ENCODE measurements at places on chromosomes 4 and X.

DNA sequence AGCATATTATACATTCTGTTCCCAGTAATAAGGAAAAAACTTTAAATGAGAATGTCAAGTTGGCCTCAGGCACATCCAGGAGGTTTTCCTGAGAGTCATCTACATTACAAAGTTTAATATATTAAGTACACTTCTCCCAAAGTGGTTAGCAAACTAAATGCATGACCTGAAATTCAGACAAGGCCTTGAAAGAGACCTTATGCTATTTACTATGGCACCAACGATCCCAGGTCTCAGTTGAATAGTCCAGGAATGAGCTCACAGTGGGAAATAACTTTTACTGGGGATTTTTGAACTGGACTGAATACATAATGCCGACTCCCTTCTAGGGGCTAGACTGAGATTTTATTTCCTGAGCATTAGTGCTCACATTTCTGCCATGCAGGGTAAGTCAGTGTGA lies 1577.5 kb upstream of the PCDH7 start:
- no peak for DNase-seq

GRCh38 chr4:109266891-109267290 lies 35.6 kb downstream of the COL25A1 start:
- DNase-seq, result no peak

DNA sequence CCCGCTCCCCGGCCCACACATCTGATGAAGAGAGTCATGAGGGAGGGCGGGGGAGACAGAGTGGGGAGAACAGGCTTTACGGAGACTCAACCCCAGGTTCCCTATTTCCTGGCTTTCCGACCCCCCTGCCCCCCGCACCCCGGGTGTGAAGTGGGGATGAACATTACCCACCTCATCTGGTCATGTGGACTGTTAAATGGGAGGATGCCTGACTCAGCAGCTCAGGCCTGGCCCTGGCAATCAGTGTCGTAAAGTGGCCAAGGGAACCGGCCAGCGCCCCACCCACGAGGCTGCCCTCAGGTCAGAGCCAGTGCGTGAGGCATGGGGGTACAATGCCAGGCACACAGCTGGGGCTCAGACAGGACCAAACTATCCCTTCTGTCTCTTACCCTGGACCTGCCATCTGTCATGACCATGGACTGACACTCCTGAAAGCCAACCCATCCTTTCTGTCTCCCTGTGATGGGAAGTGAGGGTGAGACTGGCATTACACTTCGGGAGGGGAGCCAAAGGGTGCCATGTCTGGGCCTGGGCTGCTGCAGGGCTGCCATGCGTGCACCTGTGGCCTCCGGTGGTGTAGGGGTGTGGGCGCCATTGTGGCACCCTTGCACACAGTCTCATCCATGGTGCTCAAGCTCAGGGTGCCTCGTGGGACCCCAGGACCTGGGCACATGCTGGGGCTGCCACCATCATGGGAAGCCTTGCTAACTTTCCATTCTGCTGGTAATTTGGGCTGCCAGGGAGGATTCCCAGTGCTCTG lies 106.1 kb upstream of the PSAPL1 start:
- no peak for DNase-seq

DNA sequence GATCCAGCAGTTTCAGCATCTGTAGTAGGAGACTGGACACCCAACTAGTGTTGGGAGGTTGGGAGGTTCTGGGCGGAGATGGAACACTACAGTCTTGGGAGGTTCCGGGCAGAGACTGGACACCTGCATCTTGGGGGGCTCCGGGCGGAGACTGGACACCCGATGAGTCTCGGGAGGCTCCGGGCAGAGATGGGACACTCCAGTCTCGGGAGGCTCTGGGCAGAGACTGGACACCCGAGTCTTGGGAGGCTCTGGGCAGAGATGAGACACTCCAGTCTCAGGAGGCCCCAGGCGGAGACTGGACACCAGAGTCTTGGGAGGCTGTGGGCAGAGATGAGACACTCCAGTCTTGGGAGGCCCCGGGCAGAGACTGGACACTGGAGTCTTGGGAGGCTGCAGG lies 29.5 kb upstream of the LANCL3 start:
- DNase-seq, result no peak

GRCh38 chr4:16197876-16198665 lies 28.2 kb downstream of the TAPT1 start:
- no peak for DNase-seq

DNA sequence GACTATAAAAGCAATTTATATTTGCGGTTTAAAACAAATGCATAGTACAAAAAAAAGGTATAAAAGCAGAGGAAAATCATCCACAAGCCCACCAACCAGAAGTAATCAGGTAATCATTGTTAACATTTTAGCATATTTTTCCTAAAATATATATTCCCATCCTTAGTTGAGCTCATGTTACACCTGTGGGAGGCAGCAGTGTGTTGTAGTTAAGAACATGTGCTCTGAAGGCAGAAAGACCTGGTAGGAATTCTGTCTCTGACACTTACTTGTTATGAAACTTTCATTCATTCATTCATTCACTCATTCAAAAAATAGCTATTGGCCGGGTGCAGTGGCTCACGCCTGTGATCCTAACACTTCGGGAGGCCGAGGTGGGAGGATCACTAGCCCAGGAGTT lies 15.4 kb upstream of the CDKL5 start:
- no peak for DNase-seq

DNA sequence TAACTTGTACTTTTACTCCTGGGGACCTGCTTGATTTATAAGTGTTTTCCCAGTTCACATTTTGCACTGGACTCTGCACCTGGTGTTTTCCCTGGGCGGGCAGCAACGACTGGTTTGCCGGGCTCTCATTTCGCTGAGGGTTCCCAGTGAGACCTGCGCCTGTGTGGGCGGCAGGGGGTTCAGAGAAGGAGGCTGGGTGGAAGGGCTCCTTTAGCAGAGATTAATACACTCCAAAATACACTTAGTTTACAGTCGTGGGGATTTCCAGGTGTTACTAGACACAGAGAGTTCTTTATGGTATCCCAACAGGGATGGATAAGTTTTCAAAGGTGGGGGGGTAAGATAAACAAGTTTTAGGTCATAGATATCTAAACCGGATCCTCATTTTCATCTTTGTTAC lies 53.0 kb upstream of the SHISA3 start:
- DNase-seq, result no peak

DNA sequence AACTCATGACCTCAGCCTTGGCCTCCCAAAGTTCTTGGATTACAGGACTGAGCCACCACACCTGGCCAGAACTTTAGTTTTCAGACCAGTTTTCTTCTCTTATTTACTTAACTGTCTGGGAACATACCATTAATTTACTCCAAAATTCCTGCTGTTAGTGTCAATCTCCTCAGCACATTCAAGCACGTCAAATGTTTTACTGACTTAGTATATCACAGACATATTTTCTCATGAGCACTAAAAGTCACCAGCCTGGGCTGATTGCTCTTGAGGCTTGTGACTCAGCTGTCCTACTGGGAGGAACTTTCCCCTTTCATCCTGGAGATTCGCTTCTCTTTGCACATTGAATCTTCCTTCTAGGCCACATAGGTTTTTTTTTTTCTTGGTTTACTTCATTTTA lies 109.6 kb downstream of the PCDH18 start:
- DNase-seq, result no peak

DNA sequence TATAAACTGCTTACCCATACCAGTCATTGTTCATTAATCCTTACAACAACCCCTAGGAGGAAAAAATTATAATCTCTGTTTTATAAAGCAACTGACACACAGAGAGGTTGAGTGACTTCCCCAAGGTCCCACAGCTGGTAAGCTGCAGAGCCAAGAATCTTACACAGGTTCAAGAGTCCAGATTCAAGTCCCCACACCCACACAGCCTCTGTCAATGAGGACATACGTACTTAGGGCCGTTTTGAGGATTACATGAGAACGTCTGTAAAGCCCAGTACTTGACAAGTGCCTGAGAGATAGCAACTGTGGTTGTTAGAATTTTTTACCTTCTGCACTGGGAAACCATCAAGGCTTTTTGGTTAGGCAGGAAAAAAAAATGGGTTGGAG lies 556 bp upstream of the SLC25A43 start:
- DNase-seq, result no peak

- no peak for DNase-seq
Measured at GRCh38 chr4:146232131-146232722, 17.9 kb downstream of the REELD1 start.

DNA sequence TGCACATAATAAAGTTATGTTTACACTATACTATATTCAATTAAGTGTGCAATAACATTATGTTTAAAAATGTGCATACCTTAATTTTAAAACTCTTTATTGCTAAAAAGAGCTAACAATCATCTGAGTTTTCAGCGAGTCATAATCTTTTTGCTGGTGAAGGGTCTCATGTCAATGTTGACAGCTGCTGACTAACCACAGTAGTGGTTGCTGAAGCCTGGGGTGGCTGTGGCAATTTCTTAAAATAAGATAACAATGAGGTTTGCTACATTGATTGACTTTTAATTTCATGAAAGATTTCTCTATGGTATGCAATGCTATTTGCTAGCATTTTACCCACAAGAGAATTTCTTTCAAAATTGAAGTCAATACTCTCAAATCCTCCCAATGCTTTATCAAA lies 58.6 kb downstream of the C4orf46 start:
- no peak for DNase-seq

DNA sequence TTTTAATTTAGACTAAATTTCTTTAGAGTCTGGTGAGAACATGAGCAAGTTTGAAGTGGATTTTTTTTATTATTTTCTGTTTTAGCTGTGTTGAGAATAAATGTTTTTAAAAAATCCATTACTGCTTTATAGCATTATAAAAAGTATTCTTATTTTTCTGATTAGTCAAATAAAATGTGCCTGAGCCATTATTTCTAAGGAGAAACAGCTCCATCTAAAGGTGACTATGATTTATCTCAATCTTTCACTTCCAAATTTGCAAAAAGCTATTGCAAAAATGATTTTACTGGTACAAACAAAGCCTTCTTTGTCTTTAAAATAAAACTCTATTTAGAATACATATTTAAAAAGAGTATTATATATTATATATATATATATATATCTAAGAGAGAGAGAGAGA lies 959.2 kb downstream of the FAM133A start:
- DNase-seq, result no peak

DNA sequence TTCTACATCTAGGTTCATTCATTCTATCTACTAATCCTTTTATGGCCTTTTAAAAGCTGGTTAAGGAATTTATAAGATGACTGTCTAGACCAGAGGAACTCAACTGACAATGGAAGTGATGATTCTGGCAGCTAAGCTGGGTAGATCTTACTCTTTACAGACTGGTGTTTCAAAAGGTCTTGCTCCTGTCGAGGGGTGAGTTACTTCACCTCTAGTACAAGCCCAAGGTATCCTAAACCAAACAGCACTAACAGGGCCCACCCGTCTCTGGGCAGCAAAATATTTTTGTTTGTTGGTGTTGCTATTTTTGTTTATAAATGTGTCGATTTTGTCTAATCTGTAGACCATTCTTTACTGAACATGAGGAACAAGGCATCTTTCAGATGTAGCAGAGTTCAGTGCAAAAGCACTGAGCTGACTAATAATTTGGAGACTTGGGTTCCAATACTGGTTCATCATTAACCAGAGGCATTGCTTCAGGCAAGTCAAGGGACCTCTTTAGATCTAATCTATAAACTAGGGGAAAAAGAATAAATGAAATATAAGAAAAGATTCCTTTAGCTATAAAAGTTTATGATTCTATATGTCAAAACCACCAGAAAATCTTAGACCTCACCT lies 90.3 kb upstream of the FRG1 start:
- DNase-seq, result no peak

GRCh38 chr4:118363166-118363565 lies 10.4 kb upstream of the PRSS12 start:
- no peak for DNase-seq

- no peak for DNase-seq
Measured at GRCh38 chr4:5249727-5250126, 198.4 kb downstream of the STK32B start.

- DNase-seq, result no peak
Measured at GRCh38 chrX:137988470-137988869, 422.5 kb downstream of the ZIC3 start.

DNA sequence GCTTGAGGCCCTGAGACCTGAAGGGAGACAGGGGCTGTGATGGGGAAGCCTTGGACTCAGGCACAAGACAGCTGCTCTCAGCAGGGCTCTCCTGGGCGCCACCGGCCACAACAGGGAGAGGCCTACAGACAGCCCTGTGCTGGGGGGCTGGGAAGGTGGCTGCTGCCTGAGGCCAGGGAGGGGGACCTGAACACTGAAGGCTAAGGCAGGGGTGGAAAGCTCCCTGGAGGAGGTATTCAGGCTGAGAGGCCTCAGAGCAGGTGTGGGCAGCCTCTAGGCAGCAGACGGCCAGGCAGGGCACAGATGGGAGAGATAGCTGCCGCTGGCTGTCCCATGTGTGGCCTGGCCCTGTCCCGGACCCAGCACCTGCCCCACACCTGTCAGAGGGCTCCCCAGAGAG lies 33.0 kb downstream of the TACC3 start:
- no peak for DNase-seq

DNA sequence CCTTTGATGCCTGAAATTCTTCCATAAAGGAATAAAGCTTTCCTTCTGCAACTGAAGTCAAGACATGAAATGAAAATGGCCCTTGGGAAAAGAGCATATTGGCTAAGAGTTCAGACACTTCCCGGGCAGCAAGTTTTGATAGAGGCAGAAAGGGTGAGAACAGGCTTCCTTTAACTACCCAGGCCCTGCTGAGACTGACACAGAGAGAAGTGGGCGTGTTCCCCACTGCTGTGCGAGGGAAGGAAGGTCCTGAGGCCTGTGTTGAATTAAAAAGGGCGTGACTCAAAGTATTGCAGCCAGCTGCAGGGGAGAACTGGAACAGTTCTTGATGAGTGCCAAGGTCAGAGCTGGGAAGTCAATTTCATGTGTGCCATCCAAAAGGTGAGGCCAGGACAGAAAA lies 33.9 kb upstream of the ADGRG2 start:
- DNase-seq, result no peak

DNA sequence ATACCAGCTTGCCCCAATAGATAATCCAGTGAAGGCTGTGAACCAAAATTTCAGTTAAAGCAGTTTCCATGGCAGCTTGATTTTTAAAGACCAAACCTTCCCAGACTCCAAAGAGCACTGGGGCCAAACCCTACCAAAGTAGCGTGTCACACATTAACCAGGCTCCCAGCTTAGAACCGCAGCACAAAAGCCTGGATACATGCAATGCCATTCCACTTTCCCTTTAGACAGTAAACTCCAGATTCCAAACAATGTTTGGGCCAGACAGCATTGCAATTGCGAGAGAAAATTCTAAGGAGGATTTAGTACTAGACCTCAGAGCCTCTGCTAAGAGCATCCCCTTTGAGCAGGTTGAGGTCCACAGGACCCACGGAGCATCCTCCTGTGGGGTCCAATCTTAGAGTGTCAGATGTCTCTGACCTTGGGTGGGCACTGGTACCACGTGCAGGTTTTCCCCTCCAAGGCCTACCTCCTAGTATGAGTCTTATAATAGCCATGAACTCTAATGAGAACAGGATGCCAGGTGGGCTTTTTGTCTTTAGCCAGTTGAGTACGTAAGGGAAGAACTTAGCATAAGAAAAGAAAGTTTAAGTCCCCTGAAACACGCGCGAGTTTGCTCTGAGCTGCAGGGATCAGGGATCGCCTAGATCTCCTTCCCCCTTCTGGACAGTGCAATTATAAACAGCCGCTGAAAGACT lies 38.8 kb downstream of the MGARP start:
- DNase-seq, result no peak

- no peak for DNase-seq
Measured at GRCh38 chrX:37967714-37968113, 38.6 kb upstream of the SYTL5 start.

GRCh38 chrX:64342811-64343210 lies 52.4 kb downstream of the MTMR8 start:
- DNase-seq, result no peak
